ENCODE measurements at places on chromosomes 3 and 15.

GRCh38 chr3:179967622-179968021, 69.1 kb downstream of the PEX5L start:
- no peak for DNase-seq

DNA sequence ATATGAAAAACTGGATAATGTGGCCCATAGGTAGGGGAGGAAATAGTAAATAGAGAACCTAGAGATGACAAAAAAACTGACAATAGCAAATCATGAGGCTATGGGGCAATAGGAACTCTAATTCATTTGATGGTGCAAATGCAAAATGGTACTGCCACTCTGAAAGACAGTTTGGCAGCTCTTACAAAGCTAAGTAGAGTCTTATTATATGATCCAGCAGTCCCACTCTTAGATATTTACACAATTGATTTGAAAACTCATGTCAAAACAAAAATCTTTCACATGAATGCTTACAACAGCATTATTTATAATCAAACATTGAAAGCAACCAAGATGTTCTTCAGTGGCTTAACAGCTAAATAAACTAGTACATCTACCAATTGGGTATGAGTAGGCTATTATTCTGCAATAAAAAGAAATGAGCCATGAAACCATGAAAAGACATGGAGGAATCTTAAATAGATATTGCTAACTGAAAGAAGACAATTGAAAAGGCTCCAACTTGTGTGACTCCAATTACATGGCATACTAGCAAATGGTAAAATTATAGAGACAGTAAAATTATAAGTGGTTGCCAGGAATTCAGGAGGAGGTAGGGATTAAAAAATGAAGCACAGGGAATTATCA, 321.8 kb upstream of the STAC start:
- DNase-seq, result no peak

DNA sequence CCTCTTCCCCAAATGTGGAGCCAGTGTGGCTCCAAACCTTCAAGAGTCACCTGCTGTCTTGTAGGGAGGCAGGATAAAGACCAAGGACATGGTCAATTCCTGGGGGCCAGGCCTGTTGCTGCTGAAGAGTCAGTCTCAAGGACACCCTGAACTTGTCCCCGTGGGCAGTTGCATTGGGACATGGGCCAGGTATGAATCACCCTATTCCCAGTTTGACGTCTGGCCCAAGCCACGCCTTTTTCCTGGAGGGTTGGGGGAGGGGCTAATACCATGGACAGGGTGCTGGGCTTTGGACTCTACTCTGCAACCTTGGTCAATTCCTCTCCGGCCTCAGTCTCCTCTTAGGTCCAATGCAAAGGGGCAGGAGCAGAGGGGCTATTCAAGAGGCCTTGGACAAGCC, 10.4 kb downstream of the ATP2B2 start:
- no peak for DNase-seq

- no peak for DNase-seq
Observed at GRCh38 chr3:7684182-7684715, 817.4 kb upstream of the LMCD1 start.

- DNase-seq, result no peak
Observed at GRCh38 chr3:120021523-120021922, 72.7 kb downstream of the GSK3B start.

GRCh38 chr15:55574096-55574495, 14.0 kb downstream of the PYGO1 start:
- DNase-seq, result no peak

DNA sequence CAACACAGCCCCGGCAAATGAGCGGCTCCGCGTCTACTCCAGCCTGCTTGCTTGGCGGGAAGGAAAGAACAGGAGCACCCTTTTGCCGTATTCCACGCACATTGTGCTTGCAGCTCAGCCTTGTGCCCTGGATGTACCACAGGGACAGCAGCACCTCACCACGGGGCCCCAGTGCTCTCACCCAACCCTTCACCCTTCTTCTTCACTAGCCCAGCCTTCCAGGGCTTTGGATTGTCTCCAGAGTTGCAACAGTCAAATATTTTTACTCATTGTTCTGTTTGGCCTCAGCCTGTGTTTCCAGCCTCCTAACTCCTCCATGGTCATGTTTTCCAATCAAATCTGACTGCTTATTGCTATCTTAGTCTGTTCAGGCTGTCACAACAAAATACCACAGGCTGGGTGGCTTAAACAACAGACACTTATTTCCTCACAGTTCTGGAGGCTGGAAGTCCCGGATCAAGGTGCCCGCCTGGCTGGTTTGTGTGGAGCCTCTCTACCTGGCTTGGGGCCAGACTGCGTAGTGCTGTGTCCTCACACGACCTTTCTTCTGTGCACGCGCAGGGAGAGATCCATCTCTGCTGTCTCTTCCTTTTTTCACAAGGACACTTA, 79.2 kb upstream of the ABHD17C start:
- DNase-seq, result peak; percentile 75

- no peak for DNase-seq
Observed at GRCh38 chr3:11808231-11808630, 38.5 kb downstream of the TAMM41 start.

DNA sequence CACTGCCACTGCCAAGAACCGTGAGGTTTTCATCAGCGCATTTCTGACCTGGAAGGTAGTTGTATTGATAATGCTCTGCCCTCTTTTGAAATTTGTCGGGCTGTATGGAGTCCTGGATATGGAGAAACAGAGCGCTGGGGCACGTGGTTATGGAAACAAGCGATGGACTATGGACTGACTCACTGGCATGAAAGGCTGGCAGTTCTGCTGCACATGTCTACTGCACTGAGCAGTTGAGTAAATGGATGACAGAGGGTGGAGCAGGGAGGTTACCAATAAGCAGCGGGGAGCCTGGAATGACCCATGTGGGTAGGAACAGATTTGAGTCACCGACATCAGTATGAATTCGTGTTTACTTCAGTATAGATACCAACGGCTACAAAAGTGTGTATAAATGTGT, 429.5 kb downstream of the OCA2 start:
- DNase-seq, result peak; percentile 12

DNA sequence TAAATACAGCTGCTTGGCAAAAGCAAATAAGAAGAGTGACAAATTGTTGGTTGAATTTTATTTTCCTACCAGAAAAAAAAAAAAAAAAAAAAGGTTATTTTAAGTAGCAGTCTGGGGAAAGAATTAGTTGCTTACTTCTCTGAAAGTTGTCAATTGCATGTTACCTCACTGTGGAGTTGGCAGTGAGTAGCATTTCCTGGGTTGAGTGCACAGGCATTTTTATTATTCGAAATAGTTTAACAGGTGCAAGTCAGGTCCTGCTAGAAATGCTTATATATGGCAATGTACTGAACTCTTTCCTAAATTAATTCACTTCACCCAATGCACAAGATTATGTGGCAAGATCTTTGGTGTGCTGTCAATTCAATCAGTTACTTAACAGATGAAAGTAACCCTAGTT, 680.6 kb downstream of the EPHA3 start:
- no peak for DNase-seq

- DNase-seq, result peak; percentile 44
Observed at GRCh38 chr3:48952510-48953118, 34.0 kb downstream of the ARIH2 start.

- no peak for DNase-seq
Observed at GRCh38 chr3:52268036-52268435, 10.4 kb downstream of the WDR82 start.

GRCh38 chr3:46483825-46484224, 14.0 kb upstream of the RTP3 start:
- no peak for DNase-seq

GRCh38 chr15:57727031-57727430, 20.5 kb downstream of the POLR2M start:
- no peak for DNase-seq

DNA sequence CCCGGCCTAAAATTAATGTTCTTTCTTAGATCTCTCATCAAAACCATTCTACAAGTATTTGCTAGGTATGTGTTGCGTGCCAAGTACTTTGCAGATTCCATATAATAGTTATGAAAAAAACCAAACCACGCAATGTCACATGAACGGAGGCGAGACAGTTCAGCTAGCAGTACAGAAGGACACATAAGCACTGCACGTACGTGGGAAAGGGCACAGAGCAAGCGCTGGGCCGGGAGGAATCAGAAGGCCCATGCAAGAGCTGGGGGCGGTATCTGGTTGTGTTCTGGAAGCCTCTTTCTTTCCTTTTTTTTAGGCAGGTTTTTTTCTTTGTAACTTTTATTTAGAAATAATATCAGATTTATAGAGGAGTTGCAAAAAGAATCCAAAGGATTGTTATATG, 11.3 kb downstream of the PDIA5 start:
- DNase-seq, result no peak

DNA sequence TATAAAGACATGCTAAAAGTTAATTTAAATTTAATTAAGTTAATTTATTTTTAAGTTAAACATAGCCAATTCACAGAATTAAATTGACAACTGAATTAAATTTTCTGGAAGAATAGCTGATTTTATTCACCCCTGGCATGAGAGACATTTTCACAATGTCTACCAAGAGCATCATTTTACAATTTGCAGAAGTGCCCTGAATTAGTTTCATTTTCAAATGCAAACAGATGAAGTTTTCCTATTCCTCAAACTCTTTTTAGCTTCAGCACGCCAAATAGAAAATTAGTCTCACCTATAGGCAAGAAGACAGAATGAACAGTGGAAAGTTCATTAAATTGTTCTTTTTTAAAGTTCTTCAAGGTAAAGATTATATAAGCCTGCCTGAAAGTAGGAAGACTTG, 259.3 kb downstream of the ZBBX start:
- DNase-seq, result no peak

- no peak for DNase-seq
Observed at GRCh38 chr3:31522152-31522551, 10.6 kb upstream of the STT3B start.

DNA sequence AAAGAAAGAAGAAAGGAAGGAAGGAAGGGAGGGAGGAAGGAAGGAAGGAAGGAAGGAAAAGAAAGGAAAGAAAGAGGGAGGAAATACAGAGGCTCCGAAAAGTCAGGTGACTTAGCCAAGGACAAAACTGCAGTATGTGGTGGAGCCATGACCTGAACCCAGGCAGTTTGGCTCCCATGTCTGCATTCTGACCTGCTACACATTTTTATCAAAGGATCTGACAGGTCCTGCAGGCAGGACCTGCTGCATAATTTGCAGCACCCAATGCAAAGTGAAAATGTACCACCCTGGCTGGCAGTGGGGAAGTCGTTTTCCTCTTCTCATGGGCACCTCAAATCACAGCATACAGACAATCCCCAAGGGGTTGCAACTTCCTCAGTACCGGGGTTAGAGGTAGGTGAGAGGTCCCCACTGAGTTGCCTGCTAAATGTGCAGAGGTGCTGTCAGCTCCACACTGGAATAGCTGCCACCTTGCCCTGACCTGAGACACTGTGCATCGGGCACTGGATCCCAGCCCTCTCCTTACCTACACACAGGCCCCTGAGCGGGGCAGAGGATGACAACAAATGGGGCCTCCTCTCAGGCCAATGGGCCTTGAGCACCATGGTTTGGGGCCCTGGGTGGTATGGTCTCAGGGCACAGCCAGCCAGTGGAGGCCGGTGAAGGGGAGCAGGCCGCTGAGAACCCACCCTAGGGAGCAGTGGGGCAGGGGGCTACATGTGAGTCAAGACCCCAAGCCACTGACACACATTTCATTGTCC, 175.1 kb downstream of the SHQ1 start:
- DNase-seq, result no peak

DNA sequence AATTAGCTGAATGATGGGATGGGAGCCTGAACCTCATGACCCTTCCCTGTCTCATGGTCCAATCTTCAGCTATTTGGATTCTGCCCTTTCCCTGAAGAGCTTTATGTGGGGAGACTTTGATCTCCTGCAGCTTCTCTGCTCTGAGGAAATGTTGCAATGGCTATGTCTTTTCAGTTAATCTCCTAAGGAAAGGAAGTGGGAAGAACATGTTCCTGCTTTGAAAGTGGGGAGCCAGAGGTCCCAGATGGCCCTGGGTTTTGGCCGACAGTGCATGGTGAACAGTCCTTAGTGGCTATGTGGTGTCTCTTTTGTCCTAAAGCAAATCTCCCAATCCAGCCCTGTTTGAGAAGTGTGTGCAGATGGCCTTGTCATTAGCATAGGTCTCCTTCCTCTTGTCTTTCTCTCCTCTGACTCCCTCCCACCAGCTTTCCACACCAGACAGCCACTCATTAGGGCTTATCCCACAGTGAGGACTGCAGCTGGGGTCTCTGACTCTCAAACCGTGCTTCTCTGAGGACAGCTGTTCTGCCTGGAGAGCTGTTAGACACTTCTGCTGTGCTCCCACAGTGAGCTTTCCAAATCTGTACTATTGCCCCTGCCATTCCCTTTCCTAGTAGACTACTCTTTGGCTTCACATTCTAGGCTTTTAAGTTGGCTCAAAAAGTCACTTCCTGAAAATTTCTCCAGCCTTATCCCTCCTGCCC, 365.8 kb upstream of the UMPS start:
- no peak for DNase-seq

GRCh38 chr3:190034446-190034845, 86.3 kb downstream of the P3H2 start:
- no peak for DNase-seq

DNA sequence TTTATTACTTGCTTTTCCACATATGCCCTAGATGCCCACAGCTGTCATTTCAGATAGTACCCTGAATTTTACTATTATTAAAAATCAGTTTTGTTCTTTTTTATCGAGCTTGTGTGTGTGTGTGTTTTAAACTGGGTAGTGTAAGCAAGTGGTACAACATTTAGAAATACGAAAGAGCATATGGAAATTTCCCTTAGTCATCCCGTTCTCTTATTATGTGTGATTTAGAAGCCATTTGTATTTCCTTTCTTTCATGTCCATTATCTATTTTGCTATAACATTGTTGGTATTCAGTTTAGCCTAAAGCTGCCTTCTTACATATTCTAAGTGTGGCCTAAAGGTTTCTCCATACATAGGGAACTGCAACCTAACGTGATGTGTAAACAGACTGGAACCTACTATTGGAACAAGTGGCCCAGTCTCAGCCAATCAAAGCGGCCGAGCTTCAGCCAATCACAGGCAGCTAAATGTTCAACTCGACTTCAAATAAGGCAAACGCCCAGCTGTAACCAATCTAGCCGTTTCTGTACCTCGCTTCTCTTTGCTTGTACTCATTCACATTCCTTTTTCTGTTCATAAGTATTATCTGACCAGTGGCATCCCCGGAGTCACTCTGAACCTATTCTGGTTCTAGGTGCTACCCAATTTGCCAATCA, 14.7 kb upstream of the SYN2 start:
- DNase-seq, result peak; percentile 7

GRCh38 chr15:56736881-56737707, 3.8 kb upstream of the ZNF280D start:
- no peak for DNase-seq

DNA sequence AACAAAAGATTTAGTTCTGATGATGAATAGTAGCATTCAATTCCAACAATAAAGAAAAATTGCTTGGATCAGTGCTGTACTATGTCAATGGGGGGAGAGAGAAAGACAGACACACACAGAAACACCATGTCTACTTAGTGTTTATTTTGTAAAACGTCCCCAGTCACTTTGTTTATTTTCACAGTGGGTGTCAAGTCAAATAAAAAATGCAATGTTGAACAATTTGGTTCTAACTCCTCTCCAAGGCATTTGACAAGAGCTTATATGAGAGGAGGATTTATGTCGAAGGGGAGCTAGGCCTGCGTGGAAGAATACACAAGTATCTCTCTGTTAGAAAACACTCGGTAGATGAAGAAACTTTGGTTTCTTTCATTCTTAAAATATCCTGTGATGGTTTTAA, 201.7 kb upstream of the SLC2A2 start:
- no peak for DNase-seq

All from HT-29 (cell line).